M059J (cell line): ENCODE measurements at places on chromosomes 6 and 20.

DNA sequence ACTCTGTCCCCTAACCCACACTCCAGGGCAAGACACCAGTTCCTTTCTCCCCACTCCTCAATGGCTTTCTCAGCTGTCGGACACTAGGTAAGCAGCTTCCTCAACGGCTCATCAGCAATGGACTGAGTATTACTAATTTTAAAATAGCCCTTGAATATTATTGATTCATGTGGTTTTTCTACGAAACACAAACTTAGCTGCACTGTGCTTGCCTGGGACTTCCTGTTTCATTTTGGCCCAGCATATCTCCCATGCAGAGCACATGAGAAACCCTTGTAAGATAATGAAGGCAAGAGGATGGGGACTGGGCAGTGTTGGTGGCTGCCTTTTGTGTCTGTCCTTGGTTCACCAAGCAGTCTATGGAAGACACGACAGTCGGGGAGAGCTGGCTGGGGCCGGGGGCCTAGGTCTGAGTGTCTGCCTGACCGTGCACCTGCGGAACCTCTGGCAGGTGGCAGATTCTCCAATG is 48.9 kb downstream of the RNASET2 start:
- no peak for DNase-seq

GRCh38 chr20:10747019-10747418 is 73.2 kb upstream of the JAG1 start:
- no peak for DNase-seq

GRCh38 chr6:107811591-107812218 is 12.4 kb downstream of the SCML4 start:
- peak; percentile 54 for DNase-seq

DNA sequence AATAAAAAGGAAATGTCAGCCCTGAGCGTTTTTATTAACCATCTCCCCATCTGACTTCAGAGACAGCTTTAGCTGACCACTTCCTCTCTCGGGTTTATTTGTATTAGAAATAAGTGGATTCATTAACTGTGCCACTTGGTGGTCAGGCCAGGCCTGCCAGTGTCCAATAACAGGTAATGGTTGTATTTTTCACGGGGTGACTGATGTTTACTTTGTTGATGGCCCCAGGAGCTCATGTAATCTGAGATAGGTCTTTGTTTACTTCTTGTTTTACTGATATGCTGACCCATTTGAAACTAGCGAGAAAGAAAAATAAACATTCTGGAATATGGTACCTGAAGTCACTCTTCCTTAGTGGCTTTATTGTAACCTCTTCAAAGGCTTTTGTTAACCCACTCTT is 504.3 kb upstream of the SLC35B3 start:
- peak; percentile 96 for DNase-seq

DNA sequence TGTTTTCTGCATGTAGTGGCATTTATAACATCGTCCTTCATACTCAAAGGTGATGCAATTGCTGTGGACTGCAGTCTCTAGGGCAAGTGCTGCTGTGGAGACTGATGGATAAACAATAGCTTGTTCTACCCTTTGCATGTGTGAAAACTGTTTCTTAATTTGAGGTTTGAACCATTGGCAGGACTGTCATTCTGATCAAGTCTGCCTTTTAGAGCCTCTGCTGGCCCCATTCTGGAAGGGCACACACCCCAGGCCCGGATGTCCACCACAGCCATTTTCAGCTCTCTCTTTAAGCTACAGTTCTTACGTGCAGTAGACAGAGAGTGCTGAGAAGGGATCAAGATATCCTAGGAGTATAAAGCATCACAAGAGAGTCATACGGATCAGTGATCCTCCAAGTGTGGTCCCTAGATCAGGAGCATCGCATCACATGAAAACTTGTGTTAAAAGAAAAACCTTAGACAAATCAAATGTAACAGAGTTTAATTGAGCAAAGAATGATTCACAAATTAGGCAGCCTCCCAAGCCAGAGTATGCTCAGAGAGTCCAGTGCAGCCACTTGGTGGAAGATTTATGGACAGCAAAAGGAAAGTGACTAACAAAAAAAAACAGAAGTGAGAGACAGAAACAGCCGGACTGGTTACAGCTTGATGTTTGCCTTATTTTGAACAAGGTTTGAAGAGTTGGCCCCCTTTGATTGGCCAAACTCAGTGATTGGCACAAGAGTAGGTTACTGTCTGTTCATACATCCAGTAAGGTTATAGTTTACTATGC is 52.0 kb downstream of the FRK start:
- peak; percentile 88 for DNase-seq
